ENCODE measurements at places on chromosomes 3 and 15.

GRCh38 chr3:190063490-190063889 lies 57.2 kb downstream of the P3H2 start:
- DNase-seq = no peak
- H3K27me3 ChIP-seq = peaks cover 4% of the 10 kb centered on the region
- no peaks in the 10 kb centered on the region for H3K36me3 ChIP-seq
- H3K27ac ChIP-seq = no peak overlapping the region
- no peaks in the 10 kb centered on the region for H3K4me1 ChIP-seq

GRCh38 chr3:29554566-29554965 lies 273.7 kb downstream of the RBMS3 start:
- no peaks in the 10 kb centered on the region for H3K27me3 ChIP-seq
- DNase-seq = no peak
- H3K36me3 ChIP-seq = no peaks in the 10 kb centered on the region

- no peaks in the 10 kb centered on the region for H3K27me3 ChIP-seq
- no peak for DNase-seq
- no peaks in the 10 kb centered on the region for H3K4me1 ChIP-seq
- no peaks in the 10 kb centered on the region for H3K36me3 ChIP-seq
- no peak overlapping the region for H3K27ac ChIP-seq
These were observed 333.0 kb downstream of the NSUN3 start for GRCh38 chr3:94395851-94396250.

GRCh38 chr3:172042136-172042662 lies 2.8 kb downstream of the FNDC3B start:
- DNase-seq = no peak
- peaks cover 10% of the 10 kb centered on the region for H3K27me3 ChIP-seq
- peaks cover 9% of the 10 kb centered on the region for H3K36me3 ChIP-seq
- H3K4me3 ChIP-seq = peak overlapping the region; percentile 80
- H3K4me1 ChIP-seq = peaks cover 22% of the 10 kb centered on the region

- no peaks in the 10 kb centered on the region for H3K4me1 ChIP-seq
- no peaks in the 10 kb centered on the region for H3K36me3 ChIP-seq
- H3K27me3 ChIP-seq = peaks cover 7% of the 10 kb centered on the region
- no peak overlapping the region for H3K27ac ChIP-seq
- H3K4me3 ChIP-seq = no peak overlapping the region
These were observed 83.3 kb upstream of the KCNH8 start for GRCh38 chr3:19065027-19065426.

GRCh38 chr15:28913171-28913765 lies 27.5 kb downstream of the APBA2 start:
- no peaks in the 10 kb centered on the region for H3K36me3 ChIP-seq
- peaks cover 2% of the 10 kb centered on the region for H3K4me1 ChIP-seq
- DNase-seq = no peak
- no peak overlapping the region for H3K4me3 ChIP-seq

DNA sequence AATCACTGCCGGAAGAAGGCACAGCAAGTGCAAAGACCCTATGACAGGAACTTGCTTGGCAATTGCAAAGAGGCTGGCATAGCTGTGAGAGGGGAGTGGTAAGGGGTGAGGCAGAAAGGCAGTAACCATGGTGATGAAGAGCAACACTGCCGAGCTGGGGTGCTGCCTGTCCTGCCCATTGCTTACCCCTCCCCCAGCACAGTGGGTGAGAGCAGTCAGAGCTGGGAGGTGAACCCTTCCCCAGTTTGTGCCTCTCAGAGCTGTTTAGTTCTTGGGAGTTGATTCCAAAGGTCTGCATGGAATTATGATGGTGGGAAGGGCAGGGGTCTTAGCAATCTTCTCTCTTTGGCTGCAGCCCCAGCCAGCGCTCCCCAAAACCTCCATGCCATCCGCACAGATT lies 8.8 kb downstream of the TYRO3 start:
- no peaks in the 10 kb centered on the region for H3K36me3 ChIP-seq
- no peak for DNase-seq
- H3K27me3 ChIP-seq = no peaks in the 10 kb centered on the region
- no peaks in the 10 kb centered on the region for H3K4me1 ChIP-seq
- no peak overlapping the region for H3K4me3 ChIP-seq

DNA sequence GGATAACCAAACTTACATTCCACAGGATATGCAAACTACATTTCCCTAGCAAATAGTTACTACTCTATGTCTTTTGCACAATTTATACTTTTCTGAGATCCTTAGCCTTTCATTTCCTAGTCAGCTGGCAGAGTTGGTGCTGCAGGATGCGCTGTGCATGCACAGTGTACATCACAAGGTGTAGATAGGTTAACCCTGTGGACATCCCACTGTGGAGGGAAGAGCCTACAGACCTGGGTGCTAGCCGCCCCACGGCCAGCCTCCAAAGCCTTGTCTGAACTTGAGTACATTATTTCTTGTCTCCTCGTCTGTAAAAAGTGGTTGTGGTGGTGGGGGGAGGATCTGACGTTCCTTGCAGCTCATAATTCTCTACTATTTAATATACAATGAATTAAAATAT lies 3.5 kb downstream of the TNFSF10 start:
- peaks cover 63% of the 10 kb centered on the region for H3K4me1 ChIP-seq
- H3K36me3 ChIP-seq = peaks cover 68% of the 10 kb centered on the region
- H3K4me3 ChIP-seq = peak overlapping the region; percentile 98
- peak overlapping the region; percentile 70 for H3K27ac ChIP-seq

GRCh38 chr15:94411285-94411684 lies 179.9 kb downstream of the MCTP2 start:
- peaks cover 39% of the 10 kb centered on the region for H3K36me3 ChIP-seq
- no peaks in the 10 kb centered on the region for H3K4me1 ChIP-seq
- DNase-seq = no peak
- H3K4me3 ChIP-seq = no peak overlapping the region
- no peaks in the 10 kb centered on the region for H3K27me3 ChIP-seq

DNA sequence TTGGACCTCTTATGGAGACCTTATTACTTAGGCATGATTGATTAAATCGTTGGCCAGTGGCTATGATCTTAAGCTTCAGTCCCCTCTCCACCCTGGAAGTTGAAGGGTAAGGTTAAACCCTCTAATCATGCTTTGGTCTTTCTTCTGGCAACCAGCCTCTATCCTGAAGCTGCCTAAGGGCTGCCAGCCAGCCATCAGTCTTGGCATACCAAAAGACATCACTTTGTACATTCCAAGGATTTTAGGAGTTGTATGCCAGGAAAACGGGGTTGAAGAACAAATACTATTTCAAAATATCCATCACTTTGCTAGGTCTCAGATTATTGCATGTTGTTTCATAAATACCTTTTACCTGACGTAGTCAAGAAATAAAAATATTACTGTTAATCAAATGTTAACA lies 28.9 kb downstream of the UBE2E2 start:
- no peak for DNase-seq
- no peaks in the 10 kb centered on the region for H3K27me3 ChIP-seq
- H3K36me3 ChIP-seq = no peaks in the 10 kb centered on the region
- no peak overlapping the region for H3K4me3 ChIP-seq
- no peak overlapping the region for H3K27ac ChIP-seq

DNA sequence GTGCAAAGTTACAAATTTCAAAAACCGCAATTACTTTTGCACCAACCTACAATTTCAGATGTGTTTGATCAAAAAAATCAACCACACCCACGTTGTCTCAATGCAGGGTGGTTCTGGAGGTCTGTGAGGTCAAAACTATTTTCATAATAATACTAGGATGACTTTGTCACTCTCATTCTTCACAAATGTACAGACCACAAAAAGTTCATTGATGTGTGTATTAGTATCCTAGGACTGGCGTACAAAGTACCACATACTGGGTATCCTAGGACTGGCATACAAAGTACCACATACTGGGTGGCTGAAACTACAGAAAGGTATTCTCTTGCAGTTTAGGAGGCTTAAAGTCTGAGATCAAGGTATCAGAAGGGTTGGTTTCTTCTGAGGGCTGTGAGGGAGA lies 13.0 kb downstream of the SUCLG2 start:
- peaks cover 20% of the 10 kb centered on the region for H3K4me1 ChIP-seq
- no peak overlapping the region for H3K4me3 ChIP-seq
- H3K36me3 ChIP-seq = peaks cover 41% of the 10 kb centered on the region
- no peak for DNase-seq
- H3K27ac ChIP-seq = no peak overlapping the region

- DNase-seq = no peak
- H3K4me1 ChIP-seq = peaks cover 88% of the 10 kb centered on the region
- H3K4me3 ChIP-seq = no peak overlapping the region
- H3K27ac ChIP-seq = no peak overlapping the region
- no peaks in the 10 kb centered on the region for H3K27me3 ChIP-seq
These were observed 13.4 kb downstream of the MAPKAPK3 start for GRCh38 chr3:50630394-50630793.

GRCh38 chr3:122533931-122534334 lies 19.2 kb upstream of the KPNA1 start:
- DNase-seq = peak; percentile 44
- H3K36me3 ChIP-seq = peaks cover 84% of the 10 kb centered on the region
- H3K27me3 ChIP-seq = no peaks in the 10 kb centered on the region

DNA sequence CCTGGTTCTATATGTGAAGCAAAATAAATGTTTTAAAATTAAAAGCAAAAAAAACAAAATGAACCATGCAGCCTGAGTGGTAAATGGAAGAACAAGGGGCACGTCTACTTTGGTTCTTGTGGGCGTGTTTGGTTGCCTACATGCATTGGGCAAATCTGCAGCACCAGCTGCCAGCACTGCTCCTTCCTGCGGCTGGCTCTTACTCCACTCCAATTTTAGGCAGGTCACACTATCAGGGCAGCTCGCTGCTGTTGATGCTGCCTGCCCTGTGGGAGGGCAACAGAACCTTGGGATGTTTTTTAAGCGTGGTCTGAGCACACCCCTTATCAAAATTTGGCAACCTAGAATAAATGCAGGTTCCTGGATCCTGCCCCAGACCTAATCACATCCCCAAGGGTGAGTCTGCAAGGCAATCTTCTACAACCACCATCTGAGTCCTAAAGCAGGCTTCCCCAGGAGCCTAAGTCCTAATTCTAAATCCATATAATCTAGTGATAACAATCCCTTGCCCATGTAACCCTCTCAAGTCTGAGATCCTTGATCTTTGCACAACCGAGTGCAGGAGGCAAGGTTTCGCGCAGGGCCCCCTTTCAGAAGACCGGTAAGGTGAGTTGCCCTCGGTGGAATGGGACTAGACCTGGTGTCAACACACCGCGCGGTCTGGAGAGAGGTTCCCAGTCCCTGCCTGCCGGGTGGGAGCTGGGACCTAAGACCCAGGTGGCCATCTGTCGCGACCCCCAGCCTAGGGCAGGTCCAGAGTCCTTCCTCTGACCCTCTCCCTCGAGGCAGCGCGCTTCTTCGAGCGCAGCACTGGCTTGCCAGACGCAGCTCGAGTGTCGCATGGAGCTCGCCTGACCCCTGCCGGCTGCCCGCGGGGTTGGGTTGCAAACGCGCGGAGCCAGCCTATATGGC lies 15.9 kb downstream of the IVD start:
- no peaks in the 10 kb centered on the region for H3K4me1 ChIP-seq
- no peak overlapping the region for H3K4me3 ChIP-seq
- peak; percentile 72 for DNase-seq
- H3K27me3 ChIP-seq = no peaks in the 10 kb centered on the region

GRCh38 chr15:25733036-25733855 lies 129.9 kb downstream of the ATP10A start:
- H3K4me1 ChIP-seq = peaks cover 2% of the 10 kb centered on the region
- H3K36me3 ChIP-seq = peaks cover 30% of the 10 kb centered on the region
- DNase-seq = no peak
- H3K4me3 ChIP-seq = no peak overlapping the region
- H3K27ac ChIP-seq = no peak overlapping the region

DNA sequence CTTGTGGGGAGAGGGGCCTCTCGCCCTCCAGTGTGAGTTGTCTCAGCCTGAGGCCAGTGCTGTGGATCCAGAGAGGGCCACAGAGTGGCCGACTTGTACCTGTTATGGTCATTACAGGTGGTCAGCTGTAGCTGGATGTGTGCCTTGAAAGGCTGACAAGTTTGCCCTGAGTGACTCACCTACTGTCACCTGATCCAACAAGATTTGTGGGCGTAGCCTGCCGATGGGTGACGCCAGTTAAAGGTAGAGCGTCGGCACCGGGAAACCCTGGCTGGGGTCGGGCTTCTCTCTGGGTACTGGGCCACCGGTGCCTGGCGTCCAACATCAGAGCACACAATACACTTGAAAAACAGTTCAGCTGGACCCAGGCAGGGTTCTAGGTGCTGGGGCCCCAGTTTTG lies 2.8 kb upstream of the ISG20 start:
- no peaks in the 10 kb centered on the region for H3K27me3 ChIP-seq
- peak; percentile 56 for DNase-seq
- H3K4me1 ChIP-seq = peaks cover 71% of the 10 kb centered on the region
- H3K36me3 ChIP-seq = peaks cover 70% of the 10 kb centered on the region
- H3K4me3 ChIP-seq = peak overlapping the region; percentile 69
- H3K27ac ChIP-seq = peak overlapping the region; percentile 94

GRCh38 chr3:86973440-86973839 lies 17.5 kb downstream of the VGLL3 start:
- H3K4me3 ChIP-seq = no peak overlapping the region
- H3K36me3 ChIP-seq = no peaks in the 10 kb centered on the region
- no peak overlapping the region for H3K27ac ChIP-seq
- no peaks in the 10 kb centered on the region for H3K4me1 ChIP-seq
- no peaks in the 10 kb centered on the region for H3K27me3 ChIP-seq

- no peak overlapping the region for H3K4me3 ChIP-seq
- H3K27ac ChIP-seq = no peak overlapping the region
- H3K36me3 ChIP-seq = no peaks in the 10 kb centered on the region
- H3K27me3 ChIP-seq = no peaks in the 10 kb centered on the region
- H3K4me1 ChIP-seq = no peaks in the 10 kb centered on the region
These were observed 160.4 kb downstream of the VGLL3 start for GRCh38 chr3:86830566-86830965.

- H3K4me3 ChIP-seq = no peak overlapping the region
- DNase-seq = no peak
- H3K27me3 ChIP-seq = peaks cover 43% of the 10 kb centered on the region
- H3K27ac ChIP-seq = no peak overlapping the region
- peaks cover 53% of the 10 kb centered on the region for H3K4me1 ChIP-seq
- H3K36me3 ChIP-seq = no peaks in the 10 kb centered on the region
These were observed 4.1 kb downstream of the CEMIP start for GRCh38 chr15:80783260-80783659.

- H3K4me3 ChIP-seq = no peak overlapping the region
- DNase-seq = no peak
- no peaks in the 10 kb centered on the region for H3K36me3 ChIP-seq
- peaks cover 4% of the 10 kb centered on the region for H3K4me1 ChIP-seq
These were observed 31.0 kb upstream of the TM4SF4 start for GRCh38 chr3:149443545-149443912.

DNA sequence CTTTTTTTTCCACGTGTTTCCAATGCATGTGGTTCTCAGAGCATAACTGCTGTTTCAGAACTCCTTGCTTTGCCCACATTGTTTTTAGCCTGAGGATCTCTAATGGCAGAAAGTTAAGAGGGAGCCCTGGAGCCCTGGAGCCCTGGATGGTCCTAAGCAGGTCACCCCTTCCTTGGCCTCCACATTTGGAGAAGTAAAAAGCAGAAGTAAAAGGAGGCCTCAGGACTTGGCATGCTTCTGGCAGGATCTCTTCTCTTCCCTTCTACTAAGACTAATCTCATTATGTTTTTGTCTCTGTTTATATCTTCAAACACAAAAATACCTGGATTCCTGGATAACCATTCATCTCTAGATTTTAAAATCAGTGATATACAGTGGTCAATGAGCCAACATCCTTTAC lies 50.1 kb downstream of the P2RY1 start:
- H3K27me3 ChIP-seq = peaks cover 2% of the 10 kb centered on the region
- H3K36me3 ChIP-seq = no peaks in the 10 kb centered on the region

Data from activated T-helper 2 cell treated with anti-CD3 and anti-CD28 coated beads, Interferon-gamma antibody, Interleukin-2, Interleukin-4, amounts not matched to agents 10 μg/mL and 5 μg/mL and 100 μg/mL, durations not matched to agents 14 hours and 24 hours and 36 hours (primary cell).